SK-N-MC (cell line): ENCODE measurements at places on chromosomes 3 and 15.

- DNase-seq: no peak
Measured at GRCh38 chr3:121619691-121620090, 26.5 kb downstream of the FBXO40 start.

- DNase-seq: no peak
Measured at GRCh38 chr3:141218162-141218835, 13.3 kb upstream of the PXYLP1 start.

DNA sequence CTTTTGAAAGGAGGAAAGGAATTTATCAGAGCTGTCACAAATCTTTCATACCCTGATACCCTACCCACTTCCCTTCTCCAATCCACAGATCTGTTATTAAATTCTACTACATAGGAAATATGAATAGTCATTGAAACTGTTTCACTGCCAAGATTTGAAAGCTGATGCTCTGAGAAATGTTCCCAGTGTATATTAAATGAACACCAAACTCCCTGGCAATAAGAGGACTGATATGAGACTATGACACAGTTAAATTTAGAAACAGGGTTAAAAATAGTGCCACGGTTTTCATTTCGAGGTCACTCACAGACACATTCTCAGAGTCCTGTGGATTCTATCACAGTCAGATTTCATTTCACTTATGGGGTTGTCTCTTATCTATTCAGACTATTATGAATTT lies 27.2 kb upstream of the GBE1 start:
- no peak for DNase-seq

- DNase-seq: no peak
Measured at GRCh38 chr3:71304684-71305083, 278.8 kb downstream of the FOXP1 start.

DNA sequence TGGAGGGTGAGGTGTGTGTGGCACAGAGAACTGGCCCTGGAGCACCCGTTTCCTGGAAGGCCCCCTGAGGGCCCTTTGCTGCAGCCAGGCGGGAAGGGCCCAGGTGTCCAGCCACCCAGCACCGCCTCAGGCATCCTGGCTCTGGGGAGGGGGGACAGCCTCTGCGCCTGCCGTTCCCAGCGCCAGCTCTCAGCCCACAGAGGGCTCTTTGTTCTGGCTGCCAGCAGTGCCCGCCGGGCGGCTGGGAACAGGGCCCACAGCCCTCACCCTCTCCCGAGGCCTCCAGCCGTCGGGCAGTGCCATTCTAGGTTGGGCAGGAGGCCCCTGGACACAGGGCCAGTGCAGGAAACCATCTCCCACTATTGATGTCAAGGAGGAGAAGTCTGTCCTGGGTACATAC lies 8.3 kb downstream of the SLC38A3 start:
- DNase-seq: no peak

GRCh38 chr3:127424766-127425504 lies 137.1 kb upstream of the PRR20G start:
- DNase-seq: no peak

GRCh38 chr3:184525337-184526087 lies 36.1 kb upstream of the EPHB3 start:
- DNase-seq: no peak

DNA sequence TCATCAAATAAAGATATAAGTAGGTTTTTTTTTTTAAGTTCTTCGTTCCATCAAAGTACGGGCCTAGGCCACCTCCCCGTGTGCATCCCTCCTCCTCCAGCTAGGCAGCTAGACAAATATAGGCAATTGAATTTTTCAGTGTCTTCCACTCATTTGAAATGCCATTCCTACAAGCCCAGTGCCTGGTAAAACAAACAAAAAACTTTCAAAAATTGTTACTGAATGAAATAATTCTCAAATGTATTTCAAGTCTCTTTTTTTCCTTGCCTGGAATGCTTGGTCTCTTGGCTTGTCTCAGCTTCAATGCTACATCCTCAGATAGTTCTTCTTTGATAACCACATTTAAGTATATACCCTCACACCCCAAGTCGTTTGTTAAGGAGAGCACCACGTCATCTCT lies 3.8 kb downstream of the EIF2AK4 start:
- DNase-seq: no peak

GRCh38 chr15:77406846-77407245 lies 13.1 kb downstream of the PEAK1 start:
- no peak for DNase-seq
